ENCODE measurements at places on chromosomes 12 and 14.

- no peak for DNase-seq
Observed at GRCh38 chr12:50240096-50240791, 43.1 kb downstream of the LIMA1 start.

- DNase-seq: no peak
Observed at GRCh38 chr12:1819571-1819970, 794 bp upstream of the LRTM2 start.

DNA sequence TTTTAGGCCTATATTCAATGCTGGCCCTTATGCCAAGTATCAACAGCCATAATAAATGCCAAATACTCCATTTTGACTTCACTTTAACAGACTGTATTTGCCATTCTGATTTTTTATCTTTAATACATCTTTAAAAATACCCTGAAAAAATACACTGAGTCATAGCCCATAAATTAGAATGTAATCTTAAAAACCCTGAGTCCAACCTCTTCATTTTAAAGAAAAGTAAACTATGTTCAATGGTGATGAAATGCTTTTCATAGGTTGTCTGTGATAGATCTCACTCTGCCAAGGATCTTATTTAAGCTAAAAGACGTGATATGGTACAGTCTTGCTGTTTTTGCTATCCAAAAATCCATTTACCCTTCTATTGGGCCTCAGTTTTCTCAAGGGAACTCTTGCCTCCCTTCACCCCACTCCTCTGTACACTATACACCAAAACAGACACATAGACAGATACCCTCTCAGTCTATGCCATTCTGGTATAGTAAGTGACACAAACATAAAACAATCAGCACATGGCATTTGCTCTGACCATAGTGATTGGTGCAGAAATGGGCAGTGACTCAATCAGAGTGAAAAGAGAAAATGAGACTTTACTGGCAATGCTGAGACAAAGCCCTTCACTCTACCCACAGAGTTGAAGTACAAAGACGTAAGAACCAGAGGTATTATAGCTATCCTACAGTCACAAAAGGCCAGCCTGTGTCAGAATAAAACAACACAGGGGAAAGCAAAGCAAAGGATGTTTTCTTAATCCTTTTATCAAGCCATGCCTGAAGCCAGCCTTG is 49.1 kb downstream of the BTG1 start:
- DNase-seq: no peak

- no peak for DNase-seq
Observed at GRCh38 chr12:18431771-18432170, 170.5 kb downstream of the PIK3C2G start.

GRCh38 chr12:46403719-46404070 is 31.1 kb upstream of the SLC38A2 start:
- DNase-seq: no peak

DNA sequence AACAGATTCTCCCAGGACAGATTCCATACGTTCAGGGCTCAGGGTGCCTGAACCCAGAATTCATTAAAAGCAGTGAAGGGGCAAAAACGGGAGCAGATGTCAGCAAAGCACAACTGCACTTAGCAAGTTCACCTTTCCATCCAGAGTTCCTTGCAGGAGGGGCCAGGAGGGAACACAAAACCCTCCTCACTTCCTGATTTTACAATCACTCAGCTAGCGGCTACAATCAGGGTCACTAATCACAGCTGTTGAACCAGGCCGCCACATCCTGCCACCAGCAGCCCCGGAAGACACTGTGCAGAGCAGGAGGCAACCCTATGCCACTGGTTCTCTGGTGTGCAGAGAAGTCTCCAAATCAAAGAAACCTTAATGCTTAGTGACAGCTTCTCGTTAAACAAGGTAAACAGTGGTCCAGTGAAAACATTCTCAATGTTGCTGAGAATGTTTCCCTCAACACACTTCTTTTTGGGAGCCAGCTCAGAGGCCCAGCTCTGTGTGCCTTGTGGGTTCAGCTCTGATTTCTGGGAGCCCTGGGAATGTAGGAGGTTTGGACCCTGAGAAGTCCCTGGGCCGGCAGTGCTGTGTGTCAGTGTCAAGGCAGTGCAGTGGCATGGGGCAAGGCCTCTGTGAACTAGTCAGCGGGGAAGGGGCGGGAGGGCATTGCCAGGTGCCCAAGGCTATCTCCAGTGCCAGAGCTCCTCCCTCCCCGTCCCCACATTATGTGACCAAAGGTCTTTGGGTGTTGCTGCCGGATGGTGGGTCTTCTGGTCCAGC is 54.5 kb downstream of the VCPKMT start:
- peak; percentile 28 for DNase-seq

DNA sequence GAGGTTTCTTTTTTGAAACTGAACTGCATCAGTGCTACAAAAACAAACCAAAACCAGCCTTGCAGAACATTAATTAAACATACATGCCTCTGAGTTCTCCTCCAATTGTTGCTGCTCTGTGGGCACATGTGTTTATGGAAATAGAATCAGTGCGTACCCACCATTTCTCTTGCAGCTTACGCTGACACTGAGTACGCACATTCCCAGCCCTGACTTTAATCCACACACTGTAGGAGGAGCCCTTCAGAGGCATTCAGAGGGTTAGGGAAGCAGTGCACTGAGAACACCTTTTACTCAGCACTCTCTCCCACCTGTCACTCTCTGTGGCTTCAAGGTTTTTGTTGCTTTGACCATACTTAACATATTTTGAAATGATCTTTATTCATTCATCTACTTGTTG is 250.5 kb upstream of the PWP1 start:
- no peak for DNase-seq

GRCh38 chr14:22008766-22009165 is 335.1 kb upstream of the OR4E1 start:
- DNase-seq: no peak

GRCh38 chr14:54443981-54444380 is 2.8 kb upstream of the CNIH1 start:
- peak; percentile 50 for DNase-seq

GRCh38 chr12:130838284-130838950 is 633 bp downstream of the STX2 start:
- no peak for DNase-seq

DNA sequence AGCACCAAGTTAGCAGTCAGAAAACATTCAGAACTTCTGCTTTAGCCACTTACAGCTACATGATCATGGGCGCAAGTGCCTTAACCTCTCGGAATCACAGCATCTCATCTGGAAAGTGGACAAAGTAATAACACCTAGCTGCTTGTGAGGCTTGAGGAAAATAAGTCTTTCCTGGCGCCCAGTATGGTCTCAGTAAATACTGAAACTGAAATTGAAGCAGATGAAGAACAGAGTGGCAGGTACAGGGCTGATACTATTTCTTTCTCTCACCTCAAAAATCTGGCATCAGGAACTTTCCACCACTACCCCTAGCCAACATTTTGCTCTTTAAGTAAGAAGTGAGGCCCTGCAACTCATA is 129.7 kb upstream of the FUT8 start:
- DNase-seq: no peak

DNA sequence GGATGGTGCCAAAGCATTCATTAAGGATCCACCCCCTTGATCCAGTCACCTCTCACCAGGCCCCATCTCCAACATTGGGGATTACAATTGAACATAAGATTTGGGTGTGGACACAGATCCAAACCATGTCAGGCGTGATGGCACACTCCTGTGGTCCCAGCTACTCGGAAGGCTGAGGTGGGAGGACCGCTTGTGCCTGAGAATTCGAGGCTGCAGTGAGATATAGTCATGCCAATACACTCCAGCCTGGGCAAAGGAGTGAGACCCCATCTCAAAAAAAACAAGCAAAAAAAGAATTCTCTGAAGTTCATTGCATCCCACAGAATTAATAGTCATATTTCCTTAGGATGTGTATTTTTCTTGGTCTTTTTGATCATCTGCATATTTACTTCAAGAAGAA is 34.9 kb downstream of the ZDHHC17 start:
- DNase-seq: no peak
